ENCODE measurements at places on chromosomes 3 and 15. TPM values are rescaled to one million over a fixed set of nuclear protein-coding genes. Genes with fewer than 3 reads are reported as not detected.

The UPK1B gene
- total RNA-seq, result not detected

The PLSCR2 gene
- 0.61 TPM for total RNA-seq

The SELENOS gene
- total RNA-seq, result 27.3 TPM

The ZDHHC23 gene
- 72.6 TPM for total RNA-seq
